Type B pancreatic cell (in vitro differentiated cells): ENCODE measurements at places on chromosomes 11 and 22.

DNA sequence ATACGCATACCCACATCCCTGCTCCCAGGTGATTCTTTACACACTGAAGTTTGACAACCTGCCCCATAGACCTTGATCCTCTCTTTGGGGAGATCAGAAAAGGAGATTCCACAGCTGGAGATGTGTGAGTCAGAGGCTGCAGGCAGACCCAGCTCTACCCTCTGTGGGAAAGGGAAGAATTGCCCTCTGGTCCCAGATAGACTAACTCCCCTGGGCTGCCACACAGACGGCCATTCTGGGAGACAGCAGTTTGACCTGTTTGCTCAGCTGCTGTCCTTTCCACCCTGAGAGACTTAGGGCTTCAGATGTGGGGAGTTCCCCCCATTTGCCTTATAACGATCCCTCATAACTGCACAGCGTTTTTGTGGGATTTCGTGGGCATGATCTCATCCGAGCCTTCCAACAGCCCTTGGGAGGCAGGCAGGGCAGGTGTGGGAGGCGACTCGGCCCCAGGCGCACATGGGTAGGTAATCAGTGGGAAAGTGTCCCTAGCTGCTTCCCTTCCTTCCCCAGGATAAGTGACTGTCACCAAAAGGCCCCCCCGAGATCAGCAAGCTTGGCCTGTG lies 14.1 kb downstream of the FAM83F start:
- no peak for DNase-seq

GRCh38 chr11:46450846-46451477 lies 59.4 kb upstream of the CHRM4 start:
- DNase-seq: no peak

DNA sequence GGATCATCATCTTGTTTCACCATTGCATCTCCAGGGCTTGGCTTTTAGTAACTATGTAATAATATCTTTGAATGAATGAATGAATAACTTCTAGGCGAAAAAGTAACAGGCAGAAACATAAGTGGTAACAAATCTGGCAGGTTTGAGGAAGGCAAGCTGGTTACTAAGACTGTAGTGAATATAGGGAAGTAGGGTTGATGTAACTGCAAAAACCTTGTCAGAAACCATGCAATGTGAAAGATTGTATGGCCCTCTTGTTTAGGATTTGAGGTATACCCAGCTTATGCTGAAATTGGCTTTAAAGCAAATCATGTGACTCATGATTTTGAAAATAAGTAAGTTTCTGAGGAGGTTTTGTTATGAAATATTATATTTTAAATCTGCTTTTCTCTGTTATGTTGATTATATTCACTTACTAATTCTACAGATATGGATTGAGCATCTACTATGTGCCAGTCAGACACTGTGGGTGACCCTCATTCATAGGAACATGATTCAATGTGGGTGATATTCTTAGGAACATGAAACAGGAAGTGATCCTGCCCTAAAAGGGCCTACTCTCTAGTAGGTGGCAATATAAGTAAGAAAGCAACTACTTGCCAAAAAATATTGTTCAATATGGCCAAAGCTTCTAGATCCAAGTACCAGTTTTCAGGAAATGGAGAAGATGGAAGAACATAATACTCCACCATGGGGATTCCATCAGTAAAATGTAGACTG lies 115.5 kb upstream of the CCDC90B start:
- no peak for DNase-seq

DNA sequence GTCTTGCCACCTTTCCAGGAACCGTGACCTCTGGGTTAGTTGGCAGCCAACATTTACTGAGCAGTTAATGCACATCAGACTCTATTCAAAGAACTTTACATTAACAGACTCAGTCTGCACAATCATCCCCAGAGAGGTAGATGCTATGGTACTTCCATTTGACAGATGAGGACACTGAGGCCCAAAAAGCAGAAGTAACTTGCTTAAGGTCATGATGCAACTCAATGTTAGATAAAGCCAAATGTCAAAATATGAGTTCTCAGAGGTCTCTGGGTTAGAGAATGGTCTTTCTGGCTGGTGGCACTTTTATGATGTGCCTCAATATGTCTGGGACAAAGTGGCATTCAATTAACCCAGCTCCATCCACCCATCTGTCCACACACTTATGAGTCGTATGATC lies 450.0 kb downstream of the MIAT start:
- no peak for DNase-seq

GRCh38 chr11:107710301-107710700 lies 1.6 kb downstream of the SLN start:
- DNase-seq: no peak

DNA sequence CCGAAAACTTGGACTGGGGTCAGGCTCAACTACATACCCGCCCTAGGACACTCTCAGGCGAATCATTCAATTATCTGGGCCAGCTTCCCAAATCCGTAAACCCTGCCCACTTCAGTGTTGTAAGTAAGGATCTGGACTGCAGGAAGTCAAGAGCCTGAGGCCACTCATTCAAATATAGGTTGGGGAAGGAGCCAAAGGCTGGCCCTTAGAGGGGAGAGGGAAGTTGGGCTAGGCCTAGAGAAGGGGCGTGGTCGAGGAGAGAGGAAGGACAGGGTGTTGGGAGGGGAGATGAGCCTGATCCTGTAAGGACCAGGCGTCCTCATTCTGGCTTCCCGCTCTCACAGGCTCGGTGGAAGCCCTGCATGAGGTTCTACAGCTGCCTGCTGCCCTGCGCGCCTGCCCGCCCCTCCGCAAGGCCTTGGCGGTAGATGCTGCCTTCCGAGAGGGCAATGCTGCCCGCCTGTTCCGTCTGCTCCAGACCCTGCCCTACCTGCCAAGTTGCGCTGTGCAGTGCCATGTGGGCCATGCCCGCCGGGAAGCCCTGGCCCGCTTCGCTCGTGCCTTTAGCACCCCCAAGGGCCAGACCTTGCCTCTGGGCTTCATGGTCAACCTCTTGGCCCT lies 3.0 kb downstream of the SAC3D1 start:
- DNase-seq: no peak

DNA sequence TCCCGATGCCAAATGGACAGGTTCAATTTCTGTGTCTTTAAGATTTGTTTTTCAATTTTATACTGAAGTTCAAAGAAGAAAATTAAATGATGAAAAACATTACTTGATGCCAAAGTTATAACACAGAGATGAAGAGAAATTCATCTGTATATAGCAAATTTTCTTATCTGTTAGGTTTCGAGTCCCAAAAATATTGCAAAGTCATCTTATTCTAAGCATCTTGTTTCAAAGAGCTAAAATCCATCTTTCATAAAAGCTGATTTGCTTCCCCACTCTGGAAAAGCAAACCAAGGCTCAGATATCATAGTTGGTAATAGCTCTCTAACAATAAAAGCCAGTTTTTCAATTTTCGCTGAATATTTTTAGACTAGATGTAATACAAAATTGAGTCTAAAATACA lies 19.0 kb upstream of the CCDC89 start:
- DNase-seq: no peak

GRCh38 chr22:22461111-22461510 lies 47.4 kb downstream of the ZNF280B start:
- no peak for DNase-seq

DNA sequence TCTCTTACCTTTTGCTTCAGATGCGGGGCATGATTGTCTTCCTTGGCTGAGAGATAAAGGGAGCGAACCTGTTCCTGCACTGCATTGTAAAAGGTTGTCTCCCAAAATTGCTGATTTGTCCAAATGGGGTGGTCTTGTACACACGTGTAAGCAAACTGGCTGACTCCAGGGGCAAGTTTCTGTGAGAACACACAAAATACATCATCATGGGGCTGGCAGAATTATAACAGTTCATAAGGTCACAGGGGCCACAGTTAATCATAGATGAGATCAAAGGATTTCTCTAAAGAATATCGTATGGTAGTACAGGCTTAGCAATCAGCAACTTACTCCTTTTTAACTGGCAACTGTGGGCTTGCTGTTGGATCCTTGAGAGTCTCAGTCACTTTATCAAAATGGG lies 194.3 kb downstream of the SWAP70 start:
- DNase-seq: no peak

GRCh38 chr22:39712081-39712480 lies 141.5 kb downstream of the CACNA1I start:
- no peak for DNase-seq

DNA sequence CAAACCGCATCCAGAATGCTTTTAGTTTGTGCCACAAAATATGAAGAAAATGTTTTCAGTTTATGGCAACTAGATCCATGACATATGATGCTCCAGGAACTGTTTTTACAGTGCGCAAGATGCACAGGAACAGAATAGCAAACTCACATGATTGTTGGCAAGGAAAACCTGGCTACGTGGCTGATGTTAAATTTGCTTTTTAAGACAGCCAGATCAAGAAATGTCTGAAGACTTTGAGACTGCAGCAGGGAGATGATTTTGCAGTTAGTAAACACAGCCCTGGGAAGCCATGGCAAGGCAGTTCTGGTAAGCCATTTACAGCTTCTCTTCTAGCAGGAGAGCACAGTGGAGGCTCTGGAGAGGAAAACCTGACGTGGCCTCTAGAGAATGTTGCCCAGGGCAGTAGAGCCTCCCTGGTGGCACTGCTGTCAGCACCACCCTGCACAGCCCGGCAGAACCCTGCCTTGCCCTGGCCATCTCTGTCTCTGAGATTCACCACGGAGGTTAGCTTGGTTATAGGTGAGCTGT lies 69.8 kb upstream of the TNRC6B start:
- no peak for DNase-seq

DNA sequence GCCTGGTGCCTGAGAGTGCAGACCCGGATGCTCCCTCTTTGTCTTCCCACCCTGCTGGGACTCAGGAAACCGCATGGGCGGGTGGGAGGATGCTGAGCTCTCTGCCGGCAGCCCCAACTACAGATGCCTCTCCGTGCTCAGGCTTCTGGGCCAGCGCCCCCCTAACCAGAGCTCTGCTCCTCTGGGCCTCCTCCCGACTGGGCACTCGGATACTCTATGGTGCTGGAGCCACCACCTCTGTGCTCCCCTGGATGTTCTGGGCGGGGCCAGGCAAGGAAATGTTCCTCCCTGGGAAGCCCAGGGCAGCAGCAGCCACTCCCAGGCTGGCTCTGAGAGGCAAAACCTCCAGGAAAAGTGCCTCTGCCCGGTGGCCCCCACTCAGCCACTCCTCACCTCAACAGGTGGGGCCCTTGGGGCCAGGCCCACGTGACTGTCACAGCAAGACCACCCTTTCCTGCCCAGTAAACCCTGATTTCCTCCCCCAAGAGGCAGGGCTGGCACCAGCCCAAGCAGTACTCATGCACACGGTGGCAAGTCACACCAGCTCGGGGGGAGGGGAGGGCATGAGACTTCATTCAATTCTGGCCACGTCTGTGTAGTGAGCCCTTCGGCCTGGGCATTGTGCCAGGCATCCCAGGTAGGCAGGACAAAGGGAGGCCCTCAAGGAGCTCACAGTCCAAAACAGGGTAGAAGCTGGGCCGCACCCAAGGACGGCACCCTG lies 54.7 kb upstream of the TCF20 start:
- no peak for DNase-seq

DNA sequence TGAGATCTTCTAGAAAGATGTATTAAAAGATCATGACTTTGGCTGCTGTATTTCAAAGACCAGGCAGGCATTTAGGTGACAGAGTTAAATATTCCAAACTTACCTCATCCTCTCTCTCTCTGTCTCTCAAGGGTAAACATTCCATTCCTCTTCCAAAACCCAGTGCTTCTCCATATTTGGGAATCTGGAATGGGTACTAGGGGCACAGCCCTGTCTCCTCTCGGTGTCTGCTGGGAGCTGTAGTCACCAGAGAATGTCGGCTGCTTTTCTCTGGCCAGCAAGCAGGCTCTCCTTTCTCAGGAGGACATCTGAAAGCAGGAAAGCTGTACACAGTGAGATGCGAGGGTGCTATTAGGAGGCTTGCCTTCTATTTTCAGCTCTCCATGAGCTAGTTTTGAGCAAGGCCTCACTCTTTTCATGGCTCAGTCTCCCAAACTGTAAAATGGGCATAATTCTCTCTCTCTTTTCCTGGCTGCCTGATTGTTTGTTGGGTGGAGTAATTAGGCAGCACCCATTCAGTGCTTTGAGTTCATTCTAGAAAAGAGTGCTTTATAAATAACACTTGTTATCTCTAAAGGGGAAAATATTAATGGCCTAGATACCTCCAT lies 9.3 kb upstream of the PEX26 start:
- DNase-seq: no peak

DNA sequence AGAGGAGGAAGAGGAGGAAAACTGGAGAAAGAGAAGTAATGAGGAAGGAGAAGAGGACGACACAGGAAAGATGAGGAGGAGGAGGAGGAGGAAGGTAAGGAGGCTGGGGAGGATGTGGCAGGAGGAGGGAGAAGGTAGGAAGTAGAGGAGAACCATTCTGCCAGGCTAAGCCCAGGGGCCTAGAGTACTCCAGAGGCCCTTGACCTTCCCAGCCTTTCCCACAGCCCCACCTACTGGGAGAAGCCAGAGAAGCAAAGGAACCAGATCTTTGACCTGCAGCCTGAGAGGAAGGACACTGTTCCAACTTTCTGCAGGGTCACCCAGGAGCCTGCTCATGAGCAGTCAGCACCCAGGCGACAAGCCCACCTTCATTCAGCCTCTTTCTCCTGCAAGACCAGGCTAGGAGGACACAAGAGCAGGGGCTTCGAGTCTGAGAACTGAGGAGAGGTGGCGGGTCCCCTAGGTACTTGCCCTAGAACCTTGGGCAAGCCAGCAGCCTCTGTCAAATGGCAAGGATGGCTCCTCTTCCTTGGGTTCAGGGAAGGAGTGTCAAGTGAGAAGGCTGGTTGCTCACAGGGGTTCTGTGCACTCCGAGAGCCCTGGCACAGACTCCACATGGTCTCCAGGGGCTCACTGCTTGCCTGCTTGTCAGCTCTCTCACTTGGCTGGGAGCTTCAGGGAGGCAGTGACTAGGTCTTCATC lies 27.9 kb upstream of the OAF start:
- peak; percentile 62 for DNase-seq

DNA sequence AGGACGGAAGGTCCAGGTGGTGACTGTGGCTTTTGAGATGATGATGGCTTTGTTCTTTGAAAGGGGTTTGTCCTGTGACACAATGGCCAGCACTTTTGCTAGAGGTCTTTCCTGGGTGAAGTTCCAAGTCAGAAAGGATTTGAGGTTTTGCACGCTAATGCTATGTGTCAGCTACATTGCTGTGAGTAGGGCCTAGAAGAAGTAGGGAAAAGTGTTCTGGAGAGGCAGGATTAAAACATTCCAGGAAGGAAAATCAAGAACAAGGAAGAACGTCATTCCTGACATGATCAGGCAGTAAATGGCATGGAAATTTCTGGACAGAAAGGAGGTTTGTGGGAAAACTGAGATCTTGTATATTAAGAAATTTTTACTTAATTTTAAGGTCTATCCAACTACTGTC lies 290.7 kb downstream of the NTM start:
- no peak for DNase-seq

- DNase-seq: no peak
These were observed 37.1 kb downstream of the RNF141 start for GRCh38 chr11:10503777-10504480.

GRCh38 chr11:44430140-44430539 lies 120.2 kb upstream of the ALX4 start:
- DNase-seq: no peak

DNA sequence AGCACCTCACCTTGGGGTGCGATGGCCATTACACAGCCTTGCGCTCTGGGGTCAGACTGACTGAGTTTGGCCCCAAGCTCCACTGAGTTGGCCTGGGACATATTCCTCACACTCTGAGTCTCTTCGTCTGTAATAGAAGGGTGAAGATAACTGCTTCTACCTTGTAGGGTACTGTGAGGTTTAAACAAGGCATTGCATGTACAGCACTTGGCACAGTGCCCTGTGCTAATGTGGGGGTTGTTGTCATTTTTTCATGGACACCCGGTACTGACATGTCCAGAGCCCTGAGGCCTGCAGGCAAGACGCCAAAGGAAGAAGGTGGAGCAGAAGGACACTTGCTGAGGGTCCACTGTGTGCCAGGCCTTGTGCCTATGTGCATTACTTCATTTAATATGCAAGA lies 50.7 kb downstream of the OTOG start:
- DNase-seq: peak; percentile 16

- DNase-seq: no peak
These were observed 58.4 kb downstream of the JRKL start for GRCh38 chr11:96448225-96448624.
